Mesothelial cell of epicardium (in vitro differentiated cells): ENCODE measurements at places on chromosomes 12 and 14.
A peak's percentile ranks its signal among the peaks of the same experiment; 100 is the strongest.

DNA sequence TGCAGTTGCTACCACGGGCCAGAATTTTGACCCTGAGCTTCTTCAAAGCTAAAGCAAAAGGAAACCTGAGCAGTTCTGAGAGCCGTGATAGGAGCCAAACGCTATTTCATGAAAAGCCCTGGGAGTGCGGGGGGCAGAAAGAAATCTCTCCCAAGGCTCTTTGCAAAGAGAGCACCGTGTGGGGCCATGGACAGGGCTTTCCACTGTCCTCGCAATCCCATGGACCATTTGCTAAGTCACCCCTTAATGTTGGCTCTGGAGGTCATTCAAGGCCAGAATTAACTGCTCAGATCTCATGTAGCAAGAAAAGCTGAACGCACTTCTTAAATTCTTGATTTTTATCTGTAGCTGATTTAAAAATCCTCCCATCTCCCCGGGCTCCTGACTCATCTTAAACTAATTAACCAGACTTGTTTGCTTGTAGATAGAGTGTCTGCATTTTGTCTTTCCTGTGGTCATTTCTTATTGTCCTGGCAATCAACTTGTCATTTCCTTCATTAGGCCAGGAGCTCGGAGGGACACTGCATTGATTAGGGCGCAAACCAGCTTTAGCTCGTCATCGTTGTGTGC lies 24.8 kb downstream of the CLSTN3 start:
- no peak for DNase-seq

- no peak for DNase-seq
Observed at GRCh38 chr12:27190761-27191160, 53.3 kb upstream of the STK38L start.

- DNase-seq = no peak
Observed at GRCh38 chr14:87014856-87015255, 978.1 kb downstream of the GALC start.

GRCh38 chr12:131949431-131950181 lies at the start of gene EP400:
Gene EP400, plus strand, starts transcription at chr12:131949942. Its CDS starts 10,678 bp downstream, at chr12:131960620.
- DNase-seq = peak; percentile 90

GRCh38 chr14:99247772-99248171 lies 24.2 kb downstream of the BCL11B start:
- no peak for DNase-seq

GRCh38 chr12:6336079-6336888 lies 5.6 kb downstream of the TNFRSF1A start:
- peak; percentile 76 for DNase-seq

- DNase-seq = peak; percentile 47
Observed at GRCh38 chr12:2958432-2959191, 585 bp upstream of the TEAD4 start.

GRCh38 chr12:74552201-74552600 lies 14.6 kb downstream of the ATXN7L3B start:
- no peak for DNase-seq

DNA sequence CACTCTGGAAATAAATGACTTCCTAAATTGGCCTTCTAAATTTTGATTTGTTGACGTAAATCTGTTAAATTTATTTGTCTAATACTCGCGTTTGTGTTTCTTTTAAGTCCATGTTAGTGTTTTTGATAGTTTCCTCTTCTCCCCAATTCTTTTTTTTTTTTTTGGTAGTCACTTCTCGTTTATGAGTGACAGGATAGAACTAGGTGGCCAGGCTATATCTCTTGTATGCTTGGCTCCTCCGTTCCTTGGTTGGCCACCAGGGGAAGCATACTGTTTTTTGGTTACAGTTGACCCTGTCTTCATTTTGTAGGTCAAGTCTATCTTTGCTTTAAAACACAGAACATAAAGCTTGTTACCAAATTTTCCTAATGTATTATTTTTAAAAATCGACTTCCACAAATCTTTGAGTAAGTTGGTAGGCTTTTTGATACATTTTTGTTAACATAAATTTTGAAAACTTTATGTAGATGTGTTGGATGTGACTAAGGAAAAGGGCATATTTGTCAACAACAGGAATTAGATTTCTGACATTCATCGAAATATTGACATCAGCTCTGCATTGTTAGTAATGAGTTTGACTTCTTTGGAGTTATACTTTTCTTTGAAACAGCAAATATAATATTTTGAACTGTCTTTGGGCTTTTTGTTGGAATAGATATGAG lies 2.2 kb downstream of the RCOR1 start:
- no peak for DNase-seq

DNA sequence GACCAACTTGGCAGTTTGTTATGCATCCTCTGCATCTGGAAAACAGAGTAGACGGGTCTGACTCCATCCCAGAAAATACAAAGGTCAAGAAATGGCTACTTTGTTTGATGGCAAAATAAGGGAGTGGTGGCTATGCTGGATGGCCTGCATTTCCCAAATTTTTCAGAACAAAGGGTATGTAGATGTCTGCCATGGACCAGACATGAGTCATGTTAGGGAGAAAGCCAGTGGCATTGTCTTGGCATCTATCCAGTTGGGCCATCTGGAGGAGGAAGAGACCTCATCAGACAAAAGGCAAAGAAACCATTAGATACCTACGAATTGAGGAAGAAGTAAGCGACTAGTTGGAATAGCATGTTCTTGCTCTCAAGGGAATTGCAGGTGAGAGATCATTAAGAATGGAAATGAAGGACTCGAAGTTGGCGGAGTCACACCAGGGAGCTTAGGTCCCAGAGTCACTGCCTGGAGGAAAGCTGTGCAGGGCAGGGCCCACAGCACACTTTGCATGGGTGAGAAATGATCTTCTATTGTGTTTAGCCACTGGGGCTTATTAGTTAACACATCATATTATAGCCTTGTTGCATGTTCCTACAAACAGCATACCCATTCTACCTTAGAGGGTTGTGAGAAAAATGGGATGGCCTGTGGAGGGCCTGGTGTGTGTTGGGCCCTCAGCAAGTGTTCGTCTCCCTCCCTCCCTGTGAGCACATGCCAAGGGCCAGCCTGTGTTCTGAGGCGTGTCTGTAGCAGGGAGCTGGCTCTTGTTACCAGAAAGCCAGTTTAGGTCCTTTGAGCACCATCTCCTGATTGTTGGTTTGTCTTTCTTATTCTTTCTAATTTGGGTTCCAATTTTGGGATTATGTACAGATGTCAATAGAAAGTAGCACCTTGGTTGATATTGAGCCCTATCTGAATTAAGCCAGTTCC lies 119.4 kb downstream of the KTN1 start:
- no peak for DNase-seq

DNA sequence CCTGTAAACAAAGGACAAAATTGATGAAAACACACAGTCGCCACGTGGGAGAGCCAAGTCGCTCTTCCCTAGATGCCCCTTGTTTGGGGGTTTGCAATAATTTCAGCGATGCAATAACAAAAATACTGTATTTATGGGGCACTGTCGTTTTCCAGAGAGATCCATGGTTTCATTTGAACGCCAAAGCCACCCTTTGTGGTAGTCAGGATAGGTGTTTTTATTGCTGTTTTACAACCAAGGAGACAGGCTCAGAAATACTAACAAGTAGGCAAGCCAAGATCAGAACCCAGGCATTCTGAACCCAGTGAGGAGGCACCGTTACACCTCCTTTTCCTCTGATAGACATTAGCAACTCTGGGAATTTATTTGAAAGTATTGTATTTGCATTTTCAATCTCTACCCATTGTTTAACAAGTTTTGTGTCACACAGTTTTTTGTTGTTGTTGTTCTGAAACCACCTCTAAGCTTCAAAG lies 831 bp upstream of the BTBD7 start:
- DNase-seq = no peak

GRCh38 chr12:65949009-65949623 lies 124.8 kb downstream of the HMGA2 start:
- DNase-seq = no peak

DNA sequence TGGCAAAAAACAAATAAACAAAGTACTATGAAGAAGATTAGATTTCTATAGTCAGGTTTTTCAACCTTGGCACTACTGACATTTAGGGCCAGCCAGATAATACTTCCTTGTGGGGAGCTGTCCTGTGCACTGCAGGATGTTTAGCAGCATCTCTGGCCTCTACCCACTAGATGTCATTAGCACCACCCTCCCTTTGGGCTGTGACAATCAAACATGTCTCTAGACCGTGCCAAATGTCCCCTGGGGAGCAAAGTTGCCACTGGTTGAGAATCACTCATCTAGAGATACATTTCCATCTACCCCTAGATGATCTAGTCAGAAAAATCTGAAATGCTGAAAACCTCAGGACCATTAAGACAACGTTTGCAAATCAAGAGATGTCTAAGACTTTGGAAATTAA lies 29.9 kb downstream of the SRRM4 start:
- no peak for DNase-seq

- peak; percentile 87 for DNase-seq
Observed at GRCh38 chr12:52907092-52907810, 2.4 kb upstream of the KRT8 start.

GRCh38 chr14:22184157-22184829 lies 404.7 kb downstream of the DAD1 start:
- DNase-seq = no peak

DNA sequence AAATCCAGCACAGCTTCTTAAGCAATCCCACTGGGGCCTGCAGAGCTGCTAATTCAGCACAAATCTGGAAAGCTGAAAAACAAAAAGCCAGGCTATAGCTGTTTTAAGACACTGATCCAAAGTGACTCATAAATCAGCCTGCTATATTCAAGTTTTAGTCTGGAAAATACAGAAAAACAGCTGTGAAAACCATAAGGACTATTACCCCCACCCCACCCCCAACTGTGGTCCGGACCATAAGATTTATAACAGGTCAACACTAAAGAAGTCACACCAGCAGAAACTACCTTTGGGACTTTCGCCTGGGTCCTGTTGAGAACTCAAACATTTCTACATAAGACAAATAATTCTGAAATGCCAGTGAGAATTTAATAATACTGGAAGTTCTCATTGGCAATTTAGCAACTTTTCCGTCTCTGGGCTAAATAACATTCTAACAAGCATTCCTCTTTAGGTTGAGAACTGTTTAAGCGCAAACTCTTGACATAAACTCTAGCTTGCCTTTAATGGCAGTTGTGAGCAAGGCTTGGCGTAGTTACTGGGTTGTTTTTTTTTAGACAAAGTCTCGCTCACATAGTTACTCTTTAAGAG lies 3.3 kb downstream of the LRIG3 start:
- DNase-seq = no peak

DNA sequence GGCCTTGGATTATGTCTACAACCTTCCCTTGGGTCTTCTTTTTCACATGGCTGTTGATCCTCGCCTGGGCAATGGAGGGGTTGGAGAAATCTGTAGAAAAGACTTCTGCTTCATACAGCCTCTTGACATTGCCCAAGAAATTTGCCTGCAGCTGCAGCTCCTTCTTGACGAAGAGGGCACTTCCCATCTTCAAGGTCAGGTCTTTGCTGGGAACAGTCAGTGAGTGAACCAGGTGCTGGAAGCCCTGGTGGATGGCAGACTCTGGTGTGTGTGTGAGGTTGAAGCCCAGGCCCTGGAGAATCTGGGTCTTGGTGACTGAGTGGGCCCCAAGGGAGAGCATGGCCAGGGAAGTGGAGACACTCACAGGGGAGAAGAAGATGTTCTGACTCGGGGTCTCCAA lies 6.7 kb downstream of the SERPINA9 start:
- DNase-seq = no peak

DNA sequence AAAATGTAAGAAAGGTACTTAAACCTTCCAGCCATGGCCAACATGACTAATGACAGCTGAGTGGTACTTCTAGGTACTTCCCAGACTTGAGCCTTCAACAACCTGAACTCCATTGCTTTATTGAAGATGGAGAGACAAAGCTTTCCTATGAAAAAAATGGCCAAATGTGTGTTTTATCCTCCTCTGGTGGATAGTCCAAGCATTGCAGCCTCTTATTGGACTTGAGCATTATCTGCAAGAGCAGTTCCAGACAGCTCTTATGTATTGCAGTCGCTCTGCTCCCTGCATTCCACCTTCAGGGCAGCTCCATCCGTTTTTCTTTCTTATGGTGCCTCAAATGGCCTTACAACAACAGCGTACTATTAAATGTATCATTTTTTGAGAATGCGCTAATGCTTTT lies 588.2 kb downstream of the NRXN3 start:
- DNase-seq = no peak

GRCh38 chr12:91361864-91362263 lies 179.2 kb upstream of the DCN start:
- DNase-seq = no peak

DNA sequence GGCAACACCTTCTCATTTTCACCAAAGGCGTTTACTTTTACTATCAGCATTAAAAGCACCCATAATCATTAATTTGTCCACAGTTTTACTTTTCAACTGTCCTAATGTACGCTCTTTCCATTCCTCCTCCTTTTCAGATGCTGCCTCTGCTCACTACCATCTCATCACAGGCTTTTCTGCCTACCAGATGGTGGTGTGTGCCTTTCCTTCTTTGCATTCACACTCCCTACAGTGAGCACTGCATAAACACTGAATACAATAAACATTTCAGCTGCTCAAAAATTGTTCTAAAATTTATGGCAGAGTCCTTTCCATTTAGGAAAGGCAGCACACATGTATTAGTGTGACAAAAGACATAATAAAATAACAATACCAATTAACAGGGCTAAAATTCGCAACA lies 435.7 kb downstream of the GXYLT1 start:
- no peak for DNase-seq

GRCh38 chr14:56811593-56812363 lies 1.5 kb upstream of the OTX2 start:
- no peak for DNase-seq

- DNase-seq = no peak
Observed at GRCh38 chr14:31201111-31201510, 6.5 kb downstream of the HECTD1 start.

DNA sequence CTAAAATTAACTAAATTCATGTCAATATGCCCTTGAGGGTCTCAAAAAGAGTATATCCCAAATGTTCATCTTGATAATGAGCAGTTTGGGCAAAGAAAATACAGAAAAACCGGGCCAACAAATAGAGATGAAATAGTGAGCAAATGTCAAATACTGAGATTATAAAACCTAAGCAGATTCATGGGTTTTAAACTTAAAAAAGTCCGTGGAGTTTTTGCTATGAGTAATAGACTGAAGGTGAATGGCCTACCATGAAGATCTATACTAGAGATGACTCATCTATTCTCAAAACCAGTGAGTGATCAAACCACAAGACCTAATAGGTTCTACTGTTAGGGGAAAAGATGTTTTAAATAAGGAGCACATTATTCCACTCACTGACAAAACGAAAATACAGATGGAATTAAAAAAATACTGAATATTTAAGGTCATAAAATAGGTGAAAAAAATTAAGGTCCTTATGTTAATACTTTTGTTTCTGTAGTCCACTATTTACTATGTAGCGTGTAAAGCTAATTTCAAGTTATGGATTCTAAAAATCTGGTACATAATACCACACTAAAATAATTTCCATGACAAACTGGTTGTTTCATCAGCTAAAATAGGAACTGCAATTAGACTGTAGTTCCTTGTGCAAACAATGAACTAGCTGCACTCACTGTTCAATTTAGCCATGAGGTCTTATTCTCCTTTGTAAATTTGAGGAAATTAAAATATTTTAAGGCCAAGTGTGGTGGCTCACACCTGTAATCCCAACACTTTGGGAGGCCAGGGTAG lies 5.0 kb downstream of the HNRNPC start:
- DNase-seq = no peak
